Stimulated activated CD8-positive, alpha-beta memory T cell treated with anti-CD3 and anti-CD28 coated beads, Interleukin-2, amount 100 ng/mL, for 1 hour (primary cell): ENCODE measurements at places on chromosomes 12 and 14.

DNA sequence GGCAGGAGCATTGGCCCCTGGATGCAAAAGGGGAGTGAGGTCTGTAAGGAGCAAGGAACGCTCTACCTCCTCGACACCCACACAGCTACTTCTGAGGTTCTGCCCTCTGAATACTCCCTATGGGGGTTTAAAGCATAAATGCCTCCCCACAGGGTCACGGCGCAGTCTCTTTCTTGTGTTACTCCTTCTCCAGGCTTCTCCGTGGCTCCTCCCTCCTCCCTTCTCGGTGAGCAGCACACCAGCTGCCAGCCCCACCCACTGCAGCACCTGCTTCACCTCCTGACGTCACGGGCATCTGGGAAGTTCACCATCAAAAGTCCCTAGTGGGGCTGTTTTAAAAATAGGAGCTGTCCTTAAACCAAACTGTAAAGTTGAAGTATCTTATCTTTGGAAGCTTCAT lies 67.3 kb downstream of the SPTB start:
- no peak for DNase-seq

DNA sequence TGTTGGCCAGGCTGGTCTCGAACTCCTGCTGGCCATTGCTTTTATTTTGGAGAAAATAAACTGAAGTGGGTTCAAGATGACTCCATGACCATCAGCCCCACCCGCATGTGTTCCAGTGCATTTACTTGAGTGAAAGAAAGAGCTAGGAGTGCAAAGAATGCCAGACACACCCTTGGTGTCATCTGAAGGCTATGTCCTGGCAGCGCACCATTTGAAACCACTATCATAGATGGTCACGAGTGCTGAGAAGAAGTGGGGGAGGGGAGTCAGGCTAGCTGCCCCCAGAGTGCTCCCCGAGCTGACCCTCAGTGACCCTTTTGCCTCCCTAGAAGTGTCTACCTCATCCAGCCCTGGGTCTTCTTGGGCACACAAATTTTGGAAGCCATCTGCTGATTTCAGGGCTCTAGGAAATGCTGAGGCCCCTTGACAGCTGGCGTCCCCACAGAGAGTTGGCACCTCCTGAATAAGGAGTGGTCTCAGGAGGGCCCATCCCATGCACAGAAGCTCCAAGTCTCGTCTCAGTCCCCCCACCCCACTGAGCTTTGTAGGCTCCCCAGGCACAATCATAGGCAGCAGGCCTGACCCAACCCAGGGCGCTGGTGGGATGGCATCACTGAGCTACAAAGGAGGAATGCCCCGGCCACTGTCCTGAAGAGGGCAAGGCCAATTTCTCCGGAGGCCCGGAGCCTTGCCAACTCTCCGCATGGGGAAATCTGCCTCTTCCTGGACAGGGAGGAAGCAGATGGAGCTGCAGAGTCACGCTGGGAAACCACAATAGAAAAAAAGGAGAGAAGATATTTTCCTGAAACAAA lies 28.0 kb downstream of the PXN start:
- DNase-seq, result no peak

- DNase-seq, result no peak
Observed at GRCh38 chr12:558580-558979, 98.8 kb downstream of the B4GALNT3 start.

DNA sequence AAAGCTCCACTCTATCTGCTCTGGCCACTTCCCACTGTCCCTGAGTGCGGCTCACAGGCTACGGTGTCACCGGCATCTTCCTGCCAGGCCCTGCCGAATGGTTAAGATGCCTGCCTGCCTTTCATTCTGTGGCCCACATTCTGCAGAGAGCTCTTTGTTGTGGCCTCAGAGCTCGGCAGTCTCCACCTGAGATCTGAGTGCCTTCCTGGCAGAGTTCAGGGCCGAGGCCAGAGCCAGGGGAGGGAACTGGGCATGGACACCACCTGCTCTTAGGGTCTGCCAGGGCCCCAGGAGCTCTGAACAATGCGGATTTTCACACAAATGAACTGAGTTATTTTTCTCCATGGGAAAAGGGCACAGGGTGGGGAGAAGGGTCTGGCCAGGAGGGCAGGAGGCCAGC lies 127.2 kb downstream of the RBM19 start:
- DNase-seq, result no peak

DNA sequence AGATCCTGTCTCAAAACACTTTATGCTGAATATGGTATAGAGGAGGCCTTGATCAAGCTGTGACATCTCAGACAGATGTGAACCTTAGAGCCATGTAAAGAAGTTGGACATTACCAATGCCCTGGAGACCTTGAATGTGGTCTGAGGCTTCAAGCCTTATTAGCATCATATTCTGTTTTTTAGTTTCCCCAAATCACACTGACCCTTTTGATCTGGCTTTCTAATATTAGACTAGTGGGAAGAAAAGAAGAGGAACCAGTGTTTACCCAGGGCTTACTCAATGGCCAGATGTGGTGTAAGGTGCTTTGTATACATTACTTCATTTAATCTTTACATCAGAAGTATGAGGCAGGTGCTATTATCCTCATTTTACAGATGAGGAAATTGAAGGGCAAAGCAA lies 10.6 kb upstream of the TBPL2 start:
- no peak for DNase-seq

DNA sequence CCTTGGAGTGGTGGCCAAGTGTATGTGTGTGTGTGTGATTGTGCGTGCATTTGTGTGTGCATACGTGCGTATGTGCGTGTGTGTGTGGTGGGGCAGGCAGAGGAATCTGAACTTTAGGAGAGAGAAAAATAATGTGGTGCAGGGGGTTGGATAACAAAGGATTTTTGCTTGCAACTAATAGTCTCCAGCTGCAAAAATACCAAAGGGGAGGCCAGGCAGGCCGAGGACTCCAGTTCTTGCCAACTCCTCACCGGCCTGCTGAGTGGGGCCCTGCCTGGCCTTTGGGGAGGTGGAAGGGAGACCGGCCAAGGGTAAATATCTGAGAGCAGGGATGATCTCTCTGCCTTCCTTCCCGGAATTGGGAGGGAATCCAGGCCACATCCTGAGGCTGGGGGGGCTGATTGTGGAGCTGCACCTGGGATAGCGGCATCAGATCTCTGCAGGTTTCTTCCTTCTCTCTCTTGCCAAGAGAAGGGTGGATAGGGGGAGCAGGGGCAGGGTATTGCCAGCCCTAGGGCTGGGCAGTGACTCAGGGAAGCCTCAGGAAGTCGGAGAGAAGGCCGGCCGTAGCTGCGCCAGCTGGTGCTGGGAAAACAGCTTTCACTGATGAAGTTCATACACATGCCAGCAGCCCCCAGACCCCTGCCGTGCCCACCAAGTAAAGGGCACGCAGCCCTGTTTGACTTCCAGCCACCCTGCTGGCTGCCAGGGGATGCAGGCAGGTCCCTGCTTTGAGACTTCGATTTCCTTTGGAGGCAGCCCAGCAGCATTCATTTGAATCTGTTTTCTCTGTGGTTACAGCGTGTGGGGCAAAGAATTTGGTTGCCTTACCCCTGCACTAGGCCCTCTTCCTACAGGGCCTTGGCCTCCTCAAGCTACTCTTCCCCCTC lies 4.6 kb upstream of the LRP1-AS start:
- no peak for DNase-seq

GRCh38 chr14:61342486-61342885 lies 21.1 kb downstream of the PRKCH start:
- DNase-seq, result peak; percentile 69

DNA sequence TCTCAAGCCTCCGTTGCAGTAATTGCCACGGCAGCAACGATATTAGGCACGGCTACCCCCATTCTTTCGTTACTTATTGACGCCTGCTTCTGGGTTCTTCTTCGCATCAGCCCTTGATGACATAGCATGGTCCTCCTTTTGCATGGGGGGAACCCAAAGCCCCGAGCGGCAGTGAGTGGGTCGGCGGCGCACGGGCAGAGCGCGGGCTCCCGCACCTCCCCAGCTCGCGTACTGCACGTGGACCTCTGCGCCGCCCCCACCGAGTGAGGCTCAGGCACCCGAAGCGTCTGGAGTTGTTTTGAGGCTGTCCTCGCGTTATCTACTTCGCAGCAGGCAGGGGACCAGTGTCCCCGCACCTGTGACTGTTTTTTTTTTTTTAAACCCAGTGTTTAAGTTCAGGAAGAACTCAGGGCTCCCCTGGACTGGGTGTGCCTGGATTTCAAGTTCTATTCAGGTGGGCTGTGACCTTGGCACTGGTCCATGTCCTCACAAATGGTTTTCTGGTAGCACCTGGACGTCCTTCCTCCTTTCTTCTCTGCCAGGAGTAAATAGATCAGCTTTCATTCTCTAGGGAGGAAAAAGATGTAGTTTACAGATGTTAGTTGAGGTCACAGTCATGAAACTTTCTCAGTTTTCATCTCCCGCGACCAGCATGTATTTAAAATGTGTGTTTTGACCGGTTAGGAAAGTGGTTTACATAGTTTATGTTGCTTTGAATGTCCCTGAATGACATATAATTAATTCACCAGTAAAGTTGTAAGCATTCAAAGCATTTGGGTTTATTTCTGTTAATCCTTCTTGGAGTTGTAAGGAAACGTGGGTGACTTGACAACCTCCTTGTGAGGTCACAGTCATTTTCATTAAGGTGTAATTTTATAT lies 1.4 kb upstream of the FOXN4 start:
- no peak for DNase-seq

- DNase-seq, result no peak
Observed at GRCh38 chr14:102819747-102820330, 42.6 kb downstream of the TRAF3 start.

GRCh38 chr14:74308695-74309094 lies 6.0 kb upstream of the ABCD4 start:
- no peak for DNase-seq

- DNase-seq, result no peak
Observed at GRCh38 chr12:96471368-96472050, 17.9 kb upstream of the CFAP54 start.

DNA sequence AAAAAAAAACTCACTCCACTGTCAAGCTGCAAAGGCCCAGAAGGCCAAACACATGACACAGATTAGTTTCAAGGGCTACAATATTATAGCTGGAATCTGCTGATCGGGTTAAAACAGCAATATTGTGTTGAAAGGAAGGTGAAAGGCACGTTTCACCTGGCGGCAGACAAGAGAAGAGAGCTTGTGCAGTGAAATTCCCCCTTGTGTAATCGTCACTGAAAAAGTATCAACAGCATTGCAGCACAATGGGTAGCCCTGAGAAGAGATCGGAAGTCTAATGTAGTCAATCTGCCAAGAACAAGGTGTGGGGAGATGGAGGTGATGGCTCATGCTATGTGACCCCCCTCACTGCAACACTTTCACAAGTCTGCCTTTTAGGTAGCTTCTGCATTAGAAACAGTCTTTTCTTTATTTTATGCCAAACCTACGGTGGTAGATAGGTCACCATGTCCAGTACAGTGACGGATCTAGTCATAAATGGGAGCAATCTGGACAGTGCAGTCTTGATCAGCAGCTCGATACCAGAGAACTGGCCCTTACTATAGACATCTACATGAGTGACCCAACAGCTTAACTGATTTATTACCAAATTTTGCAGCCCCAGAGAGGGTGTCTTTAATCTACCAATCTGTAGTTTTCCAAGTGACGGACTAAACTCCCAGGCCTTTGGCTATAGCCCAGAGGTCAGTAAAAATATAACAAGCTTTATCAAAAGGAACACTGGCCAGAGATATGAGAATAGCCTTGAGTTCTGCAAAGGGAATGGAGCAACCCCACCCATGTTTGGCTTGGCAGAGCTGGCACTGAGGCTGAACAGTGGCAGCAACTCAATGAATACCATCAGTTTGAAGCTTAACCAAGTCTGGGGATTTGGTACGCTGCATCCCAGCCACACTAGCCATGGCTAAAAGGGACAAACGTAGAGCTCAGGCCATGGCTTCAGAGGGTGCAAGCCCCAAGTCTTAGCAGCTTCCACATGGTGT lies 35.4 kb downstream of the SPTSSA start:
- no peak for DNase-seq

DNA sequence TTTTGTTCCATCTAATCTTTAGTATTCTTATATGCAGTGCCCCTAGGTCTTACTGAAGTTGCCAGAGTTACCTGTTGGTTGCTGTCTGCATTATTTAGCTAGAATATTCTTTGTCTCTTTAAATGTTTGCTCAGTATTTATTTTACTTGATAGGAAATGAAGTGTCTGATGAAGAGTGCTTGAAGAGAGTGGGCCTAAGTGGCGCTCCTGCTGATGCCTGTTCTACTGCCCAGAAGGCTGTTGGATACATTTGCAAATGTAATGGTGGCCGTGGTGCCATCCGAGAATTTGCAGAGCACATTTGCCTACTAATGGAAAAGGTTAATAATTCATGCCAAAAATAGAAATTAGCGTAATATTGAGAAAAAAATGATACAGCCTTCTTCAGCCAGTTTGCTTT lies 18.9 kb downstream of the CMAS start:
- DNase-seq, result no peak

DNA sequence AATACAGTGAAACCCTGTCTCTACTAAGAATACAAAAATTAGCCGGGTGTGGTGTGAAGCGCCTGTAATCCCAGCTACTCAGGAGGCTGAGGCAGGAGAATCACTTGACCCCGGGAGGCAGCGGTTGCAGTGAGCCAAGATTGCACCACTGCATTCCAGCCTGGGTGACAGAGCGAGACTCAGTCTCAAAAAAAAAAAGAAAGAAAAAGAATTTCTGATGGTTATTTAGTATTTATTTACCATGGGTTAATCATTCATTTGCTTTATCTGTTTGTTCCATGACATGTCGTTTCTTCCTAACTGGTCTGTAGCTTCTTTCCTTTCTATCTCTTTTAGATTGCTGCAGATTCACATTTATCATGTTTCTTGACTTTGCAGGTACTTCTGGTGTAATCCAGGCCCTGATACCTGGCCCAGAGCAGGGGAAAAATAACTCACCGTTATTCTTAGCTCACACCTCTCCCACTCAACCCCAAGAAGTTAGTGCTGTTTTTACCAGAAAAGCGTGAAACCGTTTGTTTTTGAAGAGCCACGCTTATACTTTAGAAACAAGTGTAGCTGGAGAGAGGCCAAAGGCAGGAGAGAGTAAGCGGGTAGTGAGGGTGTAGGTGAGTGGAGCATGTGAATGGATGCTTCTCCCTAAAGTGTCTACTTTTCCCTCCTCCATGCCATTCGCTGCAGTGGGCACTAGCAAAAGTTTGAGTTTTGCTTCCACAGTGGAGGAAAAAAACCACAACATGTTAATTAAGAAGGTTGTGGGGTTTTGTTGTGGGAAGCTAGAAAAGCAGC lies 45.4 kb downstream of the SRGAP1 start:
- DNase-seq, result no peak

GRCh38 chr14:100837805-100838350 lies 12.0 kb downstream of the MEG3 start:
- no peak for DNase-seq
